Stimulated activated CD4-positive, alpha-beta T cell treated with anti-CD3 and anti-CD28 coated beads, Interleukin-15, amount 100 ng/mL, for 1 hour (primary cell): ENCODE measurements at places on chromosomes 3 and 15.

- no peak for DNase-seq
Measured at GRCh38 chr3:117450026-117450425, 740.4 kb downstream of the TUSC7 start.

DNA sequence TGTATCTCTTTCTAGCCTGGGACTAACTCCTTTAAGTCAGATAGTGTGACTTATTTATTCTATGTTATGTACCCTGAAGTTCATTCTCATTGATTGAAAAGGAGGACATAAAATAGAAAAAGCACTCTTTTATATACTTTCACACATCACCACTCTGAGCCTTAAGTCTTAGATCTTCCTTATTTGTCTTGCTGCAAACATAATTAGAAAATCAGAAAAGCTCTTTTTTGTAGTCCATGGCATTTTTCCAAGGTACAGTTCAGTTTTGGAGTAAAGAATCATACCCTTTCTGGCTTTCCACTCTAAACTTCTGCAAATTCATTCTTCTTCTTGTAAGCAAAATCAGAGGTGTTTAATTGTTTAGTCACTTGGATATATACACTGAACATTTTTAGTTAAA lies 75.5 kb downstream of the AKAP13 start:
- DNase-seq, result no peak

DNA sequence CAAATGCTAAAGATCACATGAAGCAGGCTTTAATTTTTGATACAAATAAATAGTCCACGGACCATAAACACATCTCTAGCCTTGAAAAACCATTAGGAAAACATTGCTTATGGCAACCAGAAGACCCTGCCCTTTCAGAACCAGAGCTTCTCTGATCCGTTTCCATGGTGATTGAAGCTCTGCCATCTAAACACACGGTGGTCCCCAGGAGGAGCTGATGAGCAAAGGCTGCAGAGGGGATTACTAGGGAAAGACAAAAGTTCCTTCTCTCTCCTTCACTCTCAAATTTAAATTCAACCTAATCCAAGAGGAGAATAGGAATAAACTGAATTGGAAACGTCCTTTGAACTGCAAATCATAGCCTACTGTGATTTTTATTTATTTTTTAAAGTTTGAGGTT lies 122.0 kb upstream of the ATP10A start:
- DNase-seq, result no peak

- DNase-seq, result no peak
Measured at GRCh38 chr3:57274845-57275244, 17.6 kb downstream of the ASB14 start.

DNA sequence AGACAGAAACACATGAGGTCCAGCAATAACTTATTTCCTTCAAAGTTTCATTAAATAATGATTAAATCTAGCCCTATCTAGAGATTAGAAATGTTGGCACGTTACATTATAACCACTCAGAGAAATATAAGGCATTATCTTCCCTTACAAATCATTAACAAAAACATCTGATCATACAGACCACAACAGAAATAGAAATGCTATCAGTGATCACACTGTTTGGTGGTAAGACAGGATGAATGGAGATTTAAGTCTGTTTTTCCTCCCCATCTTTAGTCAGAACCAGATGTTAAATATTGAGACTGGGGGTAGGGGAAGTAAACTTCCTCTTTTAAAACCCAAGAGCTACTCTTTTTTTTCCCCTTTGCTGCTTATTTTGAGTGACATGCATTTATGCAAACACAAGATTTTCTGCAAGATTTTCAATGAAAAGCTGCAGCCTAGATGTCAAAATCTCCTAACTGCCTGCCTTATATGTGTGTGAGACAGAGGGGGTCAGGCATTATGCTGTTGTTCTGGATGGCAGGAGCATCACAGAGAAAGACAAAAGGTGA lies 70.4 kb downstream of the CBLB start:
- no peak for DNase-seq

DNA sequence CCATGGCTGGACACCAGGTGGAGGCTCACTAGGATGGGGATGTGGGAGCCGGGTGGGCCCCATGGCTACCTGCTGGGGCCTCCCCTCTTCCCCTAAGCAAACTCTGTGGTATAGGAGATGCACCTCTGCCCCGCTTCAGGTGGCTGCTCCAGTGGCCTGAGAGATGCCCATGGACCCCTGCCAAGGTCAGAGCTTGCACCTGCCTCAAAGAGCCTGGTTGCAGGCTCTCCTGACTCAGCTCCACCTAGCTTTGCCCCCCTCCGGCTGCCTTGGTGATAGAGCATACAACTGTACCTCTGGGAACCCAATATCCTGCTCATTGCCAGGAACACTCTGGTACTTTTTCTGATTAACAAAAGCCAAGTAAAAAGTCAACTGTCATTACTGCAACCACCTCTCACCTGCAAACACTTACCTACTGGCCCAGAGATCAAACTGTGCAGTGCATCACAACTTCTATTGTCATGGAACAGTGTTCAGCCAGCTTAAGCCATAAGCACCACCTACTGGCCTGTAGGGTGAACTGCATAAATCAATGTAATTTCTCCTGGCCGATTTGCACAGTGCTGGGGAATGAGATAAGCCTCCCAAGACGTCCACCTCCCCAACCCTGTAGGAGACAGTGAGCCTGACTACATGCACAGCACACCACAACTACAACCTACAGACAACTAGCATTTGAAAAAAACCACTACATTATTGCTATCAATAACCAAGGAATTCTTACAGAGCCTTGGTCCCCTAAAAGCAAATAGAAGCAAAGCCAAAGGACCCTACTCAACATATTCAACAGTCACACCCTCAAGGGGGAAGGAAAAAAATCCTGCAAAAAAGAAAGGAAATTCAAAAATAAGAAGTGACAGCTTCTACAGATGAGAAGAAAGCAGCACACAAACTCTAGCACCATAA lies 352.4 kb upstream of the ARHGEF26 start:
- peak; percentile 9 for DNase-seq

DNA sequence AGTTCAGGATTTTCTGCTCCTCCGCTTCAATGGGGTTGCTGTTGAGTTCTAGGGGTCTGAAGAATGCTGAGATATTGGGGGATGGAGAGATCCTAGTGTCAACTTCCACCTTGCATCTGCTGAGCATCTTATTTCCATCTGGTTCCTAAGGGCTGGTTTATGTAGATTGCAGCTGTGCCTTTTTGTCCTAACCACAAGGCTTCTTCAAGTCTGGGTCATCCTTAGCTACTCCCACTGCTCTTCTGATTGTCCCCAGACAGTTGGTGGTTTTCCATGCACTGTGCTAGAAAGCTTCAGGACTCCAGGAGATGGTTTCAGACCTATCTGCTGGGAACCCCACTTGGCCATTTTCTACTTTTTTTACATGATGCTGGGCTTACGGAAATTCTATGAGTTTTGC lies 125.0 kb downstream of the IL20RB start:
- DNase-seq, result no peak

DNA sequence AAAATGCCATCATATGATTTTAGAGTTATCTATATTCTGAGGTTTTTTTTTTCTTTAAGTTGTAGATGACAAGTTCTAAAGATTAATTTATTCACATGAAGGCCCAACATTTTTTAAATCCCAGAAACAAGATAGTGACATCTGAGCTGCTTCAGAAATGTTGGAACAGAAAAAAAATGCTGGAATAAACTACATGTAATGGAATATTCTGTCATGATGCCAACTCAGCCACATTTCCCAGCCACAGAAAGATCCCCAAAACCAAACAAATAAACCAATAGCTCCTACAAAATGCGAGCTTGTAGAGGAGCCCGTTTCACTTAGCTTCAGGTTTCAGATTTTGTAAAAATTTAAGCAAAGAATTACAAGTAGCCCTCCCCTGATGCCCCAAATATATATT lies 111.0 kb upstream of the MYO5C start:
- DNase-seq, result no peak

DNA sequence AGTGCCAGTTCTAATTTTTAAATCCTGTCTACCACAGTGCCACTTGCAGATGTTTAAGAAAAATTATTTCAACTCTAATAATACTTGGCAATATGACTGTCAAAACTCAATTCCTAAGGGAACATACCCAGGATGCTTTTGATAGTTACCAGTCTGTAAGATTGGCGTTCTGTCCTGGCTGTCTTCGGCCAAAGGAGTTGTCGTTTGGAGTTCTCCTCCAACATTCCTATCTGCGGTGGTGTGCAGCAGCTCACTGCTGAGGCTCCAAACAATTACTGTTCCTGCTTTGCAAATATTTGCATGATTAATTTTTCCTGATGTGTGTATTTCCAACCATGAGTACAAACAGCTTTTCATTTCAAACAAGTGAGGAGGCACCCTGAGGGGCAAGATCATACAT lies 330.8 kb upstream of the DPH6 start:
- no peak for DNase-seq

GRCh38 chr3:13172644-13173013 lies 99.4 kb upstream of the IQSEC1 start:
- DNase-seq, result no peak

DNA sequence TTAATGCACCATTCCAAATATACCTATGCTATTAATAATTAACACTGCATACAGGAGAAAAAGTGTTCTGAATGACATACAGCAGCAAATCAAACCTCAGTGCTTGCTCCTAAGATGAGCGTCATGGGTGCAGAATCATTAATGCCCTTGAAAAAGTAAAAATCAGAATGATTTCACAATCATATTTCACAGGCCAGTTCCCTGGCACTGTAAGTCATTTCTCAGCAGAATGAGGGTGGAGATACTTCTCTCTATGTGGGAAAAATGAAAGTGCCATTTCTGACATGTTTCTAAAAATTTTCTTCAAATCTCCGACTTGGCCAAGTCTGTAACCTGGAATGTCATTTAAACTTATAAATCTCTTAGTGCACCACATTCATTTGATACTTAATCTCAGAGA lies 549.8 kb upstream of the AGTR1 start:
- DNase-seq, result no peak

- no peak for DNase-seq
Measured at GRCh38 chr3:81761904-81762580, 597 bp upstream of the GBE1 start.

DNA sequence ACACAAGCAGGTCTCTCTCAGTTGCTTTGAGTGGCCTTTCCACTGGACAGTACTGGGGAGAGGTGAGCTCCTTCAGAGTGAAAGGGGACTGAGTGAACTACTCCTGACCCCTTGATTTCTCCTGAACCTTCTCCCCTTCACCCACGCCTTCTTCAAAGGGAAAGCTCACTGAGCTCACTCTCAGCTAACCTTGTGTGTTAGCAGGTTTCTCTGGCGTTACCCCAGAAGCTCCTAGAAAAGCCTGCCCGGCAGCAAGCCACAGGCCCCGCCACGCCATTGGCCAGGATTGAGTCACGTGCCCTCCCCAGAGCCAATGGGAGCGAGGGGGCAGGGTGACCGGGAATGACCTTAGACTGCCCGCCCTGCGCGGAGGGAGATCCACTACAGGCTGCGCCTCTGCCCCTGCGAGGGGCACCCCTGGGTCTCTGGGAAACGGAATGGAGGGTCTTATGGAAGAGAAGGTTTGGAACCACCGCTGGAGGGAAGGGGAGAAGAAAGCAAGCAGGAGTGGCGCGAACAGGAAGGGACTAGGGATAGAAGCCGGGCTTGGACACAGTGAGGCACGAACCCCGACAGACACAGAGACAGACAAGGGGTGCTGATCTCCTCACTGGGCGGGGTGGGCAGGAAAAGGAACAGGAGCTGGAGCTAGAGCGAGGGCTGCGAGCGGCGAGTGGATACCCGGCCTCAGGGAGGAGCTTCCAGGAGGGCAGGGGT lies 17.4 kb upstream of the CLK3 start:
- peak; percentile 75 for DNase-seq

DNA sequence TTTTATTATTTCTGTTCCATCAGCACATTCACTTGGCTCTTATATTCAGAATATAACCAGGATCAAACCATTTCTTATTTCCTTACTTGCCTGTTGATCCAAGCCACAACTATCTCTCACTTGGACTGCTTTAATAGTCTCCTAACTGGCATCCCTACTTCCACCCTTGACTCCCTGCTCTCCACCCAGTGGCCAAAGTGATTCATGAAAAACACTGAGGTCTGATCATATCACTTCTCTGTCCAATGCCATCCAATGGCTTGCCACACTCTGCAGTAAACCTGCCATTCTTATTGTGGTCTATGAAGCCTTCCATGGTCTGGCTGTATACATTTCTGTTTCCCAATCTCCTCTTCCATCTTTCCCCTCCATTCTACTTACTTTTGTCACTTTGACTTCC lies 576.1 kb downstream of the PDCD6IP start:
- no peak for DNase-seq

GRCh38 chr3:179278932-179279693 lies 28.2 kb upstream of the KCNMB3 start:
- no peak for DNase-seq

DNA sequence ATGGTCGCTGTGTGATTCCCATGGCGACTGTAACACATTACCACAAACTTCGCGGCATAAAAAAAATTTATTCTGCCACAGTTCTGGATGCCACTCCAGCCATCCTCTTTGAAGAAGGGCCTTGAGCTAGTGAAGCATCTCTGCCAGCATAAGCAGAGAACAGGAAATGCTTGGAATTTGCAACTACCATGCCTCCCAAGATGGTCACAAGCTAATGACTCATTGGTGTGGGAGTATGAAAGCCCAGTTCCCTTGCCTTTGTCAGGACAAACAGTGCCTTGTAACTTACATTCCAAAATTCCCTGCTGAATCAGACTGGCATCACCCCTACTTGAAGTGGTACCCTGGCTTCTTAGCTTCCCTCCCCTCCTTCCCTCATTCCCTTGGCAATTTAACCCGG lies 129.7 kb downstream of the PROS1 start:
- no peak for DNase-seq

GRCh38 chr3:39413691-39414420 lies 7.3 kb downstream of the RPSA start:
- no peak for DNase-seq

DNA sequence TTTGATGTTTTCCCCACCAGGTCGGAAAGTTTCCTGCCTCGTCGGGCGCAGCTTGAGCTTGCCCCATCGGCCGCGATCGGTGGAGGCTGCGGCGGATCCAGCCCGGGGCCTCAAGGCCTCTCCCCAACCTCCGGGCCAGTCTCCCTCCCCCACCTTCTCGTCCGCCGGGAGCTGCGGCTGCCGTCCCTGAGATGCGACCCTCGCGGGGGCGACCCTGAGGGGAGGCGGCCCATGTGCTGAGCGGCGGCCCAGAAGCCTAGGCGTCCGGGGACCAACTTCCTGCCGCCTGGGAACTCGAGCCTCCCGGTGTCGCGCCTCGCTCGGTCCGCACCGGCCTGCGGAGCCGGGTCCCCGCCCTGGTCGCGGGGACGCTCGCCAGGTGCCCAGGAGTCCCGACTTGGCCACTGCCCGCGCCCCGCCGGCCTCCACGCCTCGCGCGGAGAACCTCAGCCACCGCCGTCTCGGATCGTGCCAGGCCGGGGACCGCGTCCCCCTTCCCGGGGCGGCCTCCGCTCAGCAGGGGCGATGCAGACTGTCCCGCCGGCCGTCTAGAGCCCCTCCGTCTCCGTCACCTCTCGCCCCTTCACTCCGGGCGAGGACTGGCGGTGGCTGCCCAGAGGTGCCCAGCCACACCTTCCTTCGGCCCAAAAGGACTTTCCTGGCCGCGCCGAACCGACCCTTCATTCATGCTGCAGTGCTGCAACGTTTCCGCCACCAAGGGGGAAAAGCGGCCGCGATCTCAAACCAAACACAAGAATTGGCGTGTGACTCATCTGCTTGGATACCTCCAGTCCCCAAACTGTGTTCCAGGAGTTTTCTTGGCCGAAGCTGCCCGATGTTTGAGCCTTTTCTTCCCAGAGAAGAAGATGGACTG lies 656 bp downstream of the SLMAP start:
- DNase-seq, result peak; percentile 12

GRCh38 chr15:66749841-66750575 lies 48.0 kb downstream of the SMAD6 start:
- DNase-seq, result no peak
